Activated CD4-positive, alpha-beta memory T cell treated with anti-CD3 and anti-CD28 coated beads for 36 hours (primary cell): ENCODE measurements at places on chromosomes 5 and 9.
A peak's percentile ranks its signal among the peaks of the same experiment; 100 is the strongest.

GRCh38 chr5:10452768-10453331, 11.2 kb downstream of the ROPN1L start:
- no peak for DNase-seq

- DNase-seq = no peak
Observed at GRCh38 chr5:138148811-138149210, 9.6 kb upstream of the NME5 start.

DNA sequence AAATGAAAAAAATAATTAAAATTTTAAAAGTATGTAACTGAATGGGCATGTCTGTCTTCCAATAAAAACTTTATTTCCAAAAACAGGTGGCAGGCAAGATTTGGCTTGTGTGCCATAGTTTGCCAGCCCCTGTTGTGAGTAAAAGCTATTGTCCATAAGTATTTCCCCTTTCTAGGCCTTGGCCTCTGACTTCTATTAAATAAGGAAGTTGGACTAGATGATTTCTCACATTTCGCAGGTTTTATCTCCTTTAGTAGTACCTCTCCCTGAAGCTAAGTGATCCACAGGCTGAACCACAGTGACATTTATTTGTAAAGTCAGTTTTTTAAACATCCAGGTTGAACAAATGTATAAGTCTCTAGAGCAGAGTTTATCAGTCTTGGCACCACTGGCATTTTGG, 41.3 kb downstream of the RECK start:
- no peak for DNase-seq

DNA sequence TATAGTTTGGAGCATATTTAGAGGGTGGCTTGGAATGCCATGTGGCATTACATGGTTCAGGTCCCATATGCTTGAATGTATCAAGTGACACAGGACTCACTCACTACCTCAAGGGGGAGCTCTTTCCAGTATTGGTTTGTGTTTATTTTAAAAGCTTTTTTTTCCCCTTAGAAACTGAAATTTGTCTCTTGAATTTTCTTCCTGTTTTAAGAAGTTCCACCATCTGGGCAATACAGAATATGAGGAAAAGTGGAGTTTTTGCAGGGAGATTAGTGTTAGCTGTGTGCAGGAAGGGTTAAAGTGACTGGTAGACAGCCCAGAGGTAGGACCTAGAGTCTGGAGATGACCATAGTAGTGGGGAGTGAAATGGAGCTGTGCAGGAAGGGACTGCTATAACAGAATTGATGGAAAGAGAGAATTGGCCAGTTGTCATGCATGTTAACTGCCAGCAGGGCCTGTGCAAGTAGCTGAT, 36.6 kb downstream of the CTNNA1 start:
- DNase-seq = no peak

- no peak for DNase-seq
Observed at GRCh38 chr9:37163299-37163698, 42.9 kb downstream of the ZCCHC7 start.

GRCh38 chr5:53501054-53501453, 20.6 kb downstream of the FST start:
- no peak for DNase-seq

DNA sequence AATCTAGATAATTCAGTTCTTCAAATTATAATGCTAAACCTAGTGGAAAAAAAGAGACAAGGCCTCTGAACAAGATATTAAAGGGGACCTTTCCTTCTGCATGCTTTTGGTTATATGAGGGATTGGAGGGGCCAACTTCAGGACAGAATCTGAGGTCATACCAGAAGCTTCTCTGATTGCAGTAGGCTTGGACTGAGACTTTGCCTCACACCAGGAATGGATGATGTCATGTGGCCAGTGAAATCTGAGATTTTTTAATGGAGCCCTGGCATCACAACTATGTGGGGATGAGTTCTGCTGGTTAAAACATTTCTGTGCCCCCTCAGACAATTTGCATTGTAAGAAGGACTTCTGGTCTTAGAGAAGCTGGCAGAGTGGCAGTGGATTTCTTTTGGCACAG, 88.6 kb downstream of the ANGPTL2 start:
- DNase-seq = no peak

DNA sequence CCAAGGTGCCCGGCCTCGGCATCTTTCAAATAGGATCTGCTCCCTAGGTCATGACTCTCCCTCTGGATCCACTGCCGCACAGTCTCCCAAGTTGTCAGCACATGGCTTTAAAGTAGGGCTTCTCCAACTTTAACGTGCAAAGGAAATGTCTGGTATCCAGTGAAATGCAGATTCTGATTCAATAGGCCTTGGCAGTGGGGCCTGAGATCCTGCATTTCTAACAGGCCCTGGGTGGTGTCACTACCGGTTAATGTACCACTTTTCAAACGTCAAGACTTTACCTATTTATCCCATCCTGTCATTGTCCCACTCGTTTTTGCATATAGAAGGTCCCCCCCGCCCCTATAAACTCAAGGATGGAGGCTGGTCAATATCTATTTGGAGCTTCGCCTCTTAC, 137.6 kb upstream of the ZNF618 start:
- DNase-seq = no peak

GRCh38 chr5:133868946-133869518, 99.4 kb downstream of the C5orf15 start:
- peak; percentile 88 for DNase-seq

DNA sequence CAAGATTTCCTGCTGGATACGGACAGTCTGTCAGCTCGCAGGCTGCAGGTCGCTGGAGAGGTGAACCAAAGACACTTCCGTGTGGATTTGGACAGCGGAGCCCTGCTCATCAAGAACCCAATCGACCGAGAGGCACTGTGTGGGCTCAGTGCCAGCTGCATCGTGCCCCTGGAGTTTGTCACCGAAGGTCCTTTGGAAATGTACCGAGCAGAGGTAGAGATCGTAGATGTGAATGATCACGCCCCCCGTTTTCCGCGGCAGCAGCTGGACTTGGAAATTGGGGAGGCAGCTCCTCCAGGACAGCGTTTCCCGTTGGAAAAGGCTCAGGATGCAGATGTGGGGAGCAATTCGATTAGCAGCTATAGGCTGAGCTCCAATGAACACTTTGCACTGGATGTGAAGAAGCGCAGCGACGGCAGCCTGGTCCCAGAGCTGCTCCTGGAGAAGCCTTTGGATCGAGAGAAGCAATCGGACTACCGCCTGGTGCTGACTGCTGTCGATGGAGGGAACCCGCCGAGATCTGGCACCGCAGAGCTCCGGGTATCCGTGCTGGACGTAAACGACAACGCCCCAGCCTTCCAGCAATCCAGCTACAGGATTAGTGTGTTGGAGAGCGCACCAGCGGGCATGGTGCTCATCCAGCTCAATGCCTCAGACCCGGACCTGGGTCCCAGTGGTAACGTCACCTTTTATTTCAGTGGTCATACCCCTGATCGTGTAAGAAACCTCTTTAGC, 658 bp downstream of the PCDHGC4 start:
- DNase-seq = no peak

- DNase-seq = no peak
Observed at GRCh38 chr5:127834094-127834531, 130.9 kb downstream of the CCDC192 start.

DNA sequence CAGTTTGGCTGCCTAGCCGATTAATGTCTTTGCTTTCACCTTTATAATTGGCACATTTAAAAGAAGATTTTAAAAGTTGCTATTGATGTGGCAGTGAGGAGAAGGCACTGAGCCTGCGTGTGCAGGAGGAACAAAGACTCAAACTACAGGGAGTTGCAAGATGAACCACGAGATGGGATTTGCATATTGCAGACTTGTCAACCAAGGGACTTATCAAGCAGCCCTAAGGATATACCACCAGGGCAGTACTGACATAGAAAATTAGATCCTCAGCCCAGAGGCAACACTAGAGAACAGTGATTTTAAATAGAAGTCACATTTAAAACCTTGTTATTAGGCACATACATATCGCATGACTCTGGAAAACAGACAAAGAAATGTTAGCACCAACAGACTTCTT, 342.6 kb downstream of the GLIS3 start:
- no peak for DNase-seq

DNA sequence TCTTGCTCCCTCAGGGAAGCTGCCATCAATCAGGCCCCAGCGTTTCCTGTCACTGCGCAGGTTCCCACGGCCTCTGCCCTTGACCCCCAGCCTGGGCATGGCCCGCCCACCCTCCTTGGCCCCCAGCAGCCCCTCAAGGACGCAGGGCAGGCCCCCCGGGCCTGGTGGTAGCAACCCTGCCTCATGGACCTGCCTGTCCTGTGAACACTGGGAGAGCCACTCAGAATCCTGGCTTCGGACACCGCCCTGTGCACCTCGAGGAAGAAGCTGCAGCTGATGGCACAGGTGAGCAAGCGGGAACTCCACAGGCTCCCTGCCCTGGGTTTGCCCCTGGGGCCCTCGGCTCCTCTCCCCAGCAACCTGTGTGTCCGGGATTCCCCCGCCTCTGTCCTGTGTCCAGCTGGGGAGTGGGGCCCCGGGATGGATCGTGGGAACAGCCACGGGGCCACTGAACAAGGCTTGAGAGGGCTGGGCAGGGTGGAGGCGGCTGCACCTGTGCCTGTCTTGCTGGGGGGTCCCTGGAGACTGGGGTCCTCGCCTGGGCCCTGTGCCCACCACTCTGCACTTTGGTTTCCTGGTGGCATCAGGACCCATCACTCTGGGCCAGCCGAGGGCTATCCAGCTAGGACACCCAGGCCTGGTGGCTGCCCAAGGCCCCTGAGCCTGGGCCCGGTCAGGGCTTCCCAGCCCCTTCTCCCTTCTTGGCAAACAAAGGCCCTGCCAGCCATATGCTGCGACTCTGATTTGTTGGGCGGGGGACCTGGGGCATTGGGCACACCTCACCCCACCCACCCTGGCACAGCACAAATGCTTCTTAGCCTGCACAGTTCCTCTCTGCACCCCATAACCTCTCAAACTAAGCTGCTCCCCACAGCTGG, 33.5 kb upstream of the EGFL7 start:
- DNase-seq = no peak

DNA sequence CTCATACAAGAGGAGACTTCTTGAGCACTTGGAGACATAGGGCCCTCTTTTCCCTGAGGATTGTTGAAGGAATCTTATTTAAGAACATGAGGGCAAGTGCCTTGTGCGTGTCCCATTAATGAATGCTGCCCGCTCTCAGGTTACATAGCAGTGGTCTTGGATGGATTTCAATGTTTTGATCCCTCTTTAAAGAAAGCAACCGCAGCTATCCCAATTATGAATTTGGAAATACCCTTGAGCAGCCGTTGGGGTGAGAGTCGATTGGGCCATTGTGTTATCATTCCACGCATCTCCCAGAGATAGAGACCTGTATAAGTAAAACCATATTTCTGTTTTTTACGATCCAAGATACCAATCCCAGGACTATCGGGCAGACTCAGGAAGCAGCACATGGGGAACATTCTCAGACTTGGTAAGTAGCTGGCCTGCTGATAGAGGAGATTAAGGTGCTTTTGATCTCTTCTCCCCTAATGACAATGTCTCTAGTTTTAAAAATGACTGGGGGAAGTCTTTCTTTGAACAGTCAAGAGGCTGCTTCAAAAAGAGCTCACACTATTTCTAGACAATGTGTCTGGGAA, 145.3 kb downstream of the MACROH2A1 start:
- DNase-seq = no peak

GRCh38 chr5:53326424-53327153, 153.8 kb upstream of the FST start:
- no peak for DNase-seq

DNA sequence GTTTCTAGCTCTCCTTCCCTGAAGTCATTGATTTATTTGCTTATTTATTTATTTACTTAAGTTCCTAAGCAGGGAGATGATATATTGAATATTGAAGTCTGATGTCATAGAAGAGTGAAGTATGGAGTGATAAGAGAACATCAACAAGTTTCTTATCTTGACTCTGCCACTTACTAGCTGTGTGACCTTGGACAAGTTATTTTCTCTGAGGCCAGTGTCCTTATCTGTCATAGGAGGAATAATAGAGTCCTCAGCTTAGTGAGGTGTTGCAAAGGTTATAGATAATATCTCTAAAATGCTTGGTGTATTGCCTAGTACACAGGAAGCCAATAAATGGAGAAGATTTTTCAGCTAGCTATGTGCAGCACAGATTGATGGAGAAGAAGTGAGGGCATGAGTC, 32.4 kb upstream of the PIP5K1B start:
- DNase-seq = no peak

DNA sequence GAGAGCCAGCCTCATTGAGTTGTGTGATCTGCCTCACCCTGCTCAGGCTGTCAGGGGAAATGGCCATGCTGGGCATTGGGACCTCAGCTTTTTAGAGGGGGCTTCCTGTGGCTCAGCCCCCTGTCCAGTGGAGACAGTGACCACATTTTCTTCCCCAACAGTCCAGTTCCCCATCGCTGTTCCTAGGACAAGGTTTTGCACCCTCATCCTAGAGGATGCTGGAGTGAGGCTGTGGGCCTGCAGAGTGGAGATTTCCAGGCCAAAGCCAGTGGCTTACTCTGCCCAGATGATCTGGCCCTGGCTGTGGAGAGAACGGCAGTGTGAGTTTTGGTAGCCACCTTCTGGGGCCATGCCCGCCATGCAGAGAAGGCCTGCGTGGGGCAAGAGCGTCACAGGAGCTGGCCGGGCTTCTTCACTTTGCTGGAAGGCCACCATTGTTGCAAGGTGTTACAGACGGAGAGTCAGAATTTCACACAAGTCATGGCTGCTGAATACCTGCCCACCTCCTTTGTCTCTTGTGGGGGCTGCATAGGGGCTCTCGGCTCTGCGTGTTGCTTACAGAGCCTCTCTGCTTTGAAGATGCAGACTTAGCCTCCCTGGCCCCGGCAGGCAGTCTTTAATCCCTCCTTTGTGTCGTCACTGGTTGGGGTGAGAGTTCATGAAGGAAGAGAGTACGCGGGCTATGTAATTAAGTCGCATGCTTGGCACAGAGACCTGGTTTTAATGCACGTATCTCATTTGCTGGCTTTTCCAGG, 35.2 kb upstream of the PITX1 start:
- no peak for DNase-seq

- no peak for DNase-seq
Observed at GRCh38 chr9:6230037-6230780, 14.6 kb downstream of the IL33 start.

DNA sequence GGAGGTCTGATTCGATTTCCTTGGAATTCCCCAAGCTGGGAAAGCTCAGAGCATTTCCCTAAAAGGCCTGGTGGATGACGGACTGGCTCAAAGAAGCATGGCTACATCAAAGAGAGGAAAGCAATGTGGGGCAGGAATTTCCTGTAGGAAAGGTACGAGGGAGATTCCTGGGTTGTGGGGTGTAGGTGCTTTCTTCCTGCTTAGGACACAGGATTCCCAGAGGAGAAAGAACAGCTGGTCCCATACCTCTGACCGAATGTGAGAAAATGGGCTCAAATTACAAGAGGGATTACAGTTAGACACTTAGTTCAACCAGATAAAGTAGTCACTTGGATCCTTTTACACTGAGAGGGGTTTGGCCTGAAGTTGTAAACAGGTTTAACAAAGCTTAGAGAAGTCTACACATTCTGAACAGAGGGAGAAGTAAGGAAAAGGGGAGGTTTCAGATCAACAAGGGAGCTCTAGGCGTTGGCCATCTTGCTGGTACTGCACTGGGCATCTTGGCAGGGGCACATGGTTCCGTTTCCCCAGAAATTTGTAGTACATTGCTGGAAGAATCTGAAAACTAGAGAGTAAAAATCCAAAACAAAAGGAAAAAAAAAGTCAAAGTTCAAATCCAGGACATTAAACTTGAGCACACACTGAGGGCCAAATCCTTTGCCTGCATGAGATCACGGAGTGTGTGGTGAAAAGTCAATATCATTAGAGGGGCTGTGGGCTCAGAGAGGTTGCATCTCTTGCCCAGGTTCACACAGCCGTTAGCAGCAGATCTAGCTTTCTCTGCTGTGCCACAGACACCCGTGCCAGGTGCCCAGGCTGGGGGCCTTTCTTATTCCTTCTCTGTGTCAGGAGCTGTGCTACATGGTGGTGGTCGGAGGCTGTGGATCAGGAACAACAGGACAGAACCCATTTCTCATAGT, 171.3 kb downstream of the RGS3 start:
- DNase-seq = no peak
